Stimulated activated CD4-positive, alpha-beta T cell treated with anti-CD3 and anti-CD28 coated beads, Interleukin-15, amount 100 ng/mL, for 1 hour (primary cell): ENCODE measurements at places on chromosomes 1 and 21.

- no peak for DNase-seq
These were observed 439.2 kb downstream of the MATN1 start for GRCh38 chr1:30284226-30284625.

- DNase-seq: no peak
These were observed 22.0 kb downstream of the KIAA0319L start for GRCh38 chr1:35535243-35535642.

- DNase-seq: no peak
These were observed 103.3 kb upstream of the SLC45A1 start for GRCh38 chr1:8214501-8215173.

- DNase-seq: no peak
These were observed 50.5 kb upstream of the EPS8L3 start for GRCh38 chr1:109814223-109814622.

GRCh38 chr1:72442262-72442661 lies 159.9 kb upstream of the NEGR1 start:
- DNase-seq: no peak

DNA sequence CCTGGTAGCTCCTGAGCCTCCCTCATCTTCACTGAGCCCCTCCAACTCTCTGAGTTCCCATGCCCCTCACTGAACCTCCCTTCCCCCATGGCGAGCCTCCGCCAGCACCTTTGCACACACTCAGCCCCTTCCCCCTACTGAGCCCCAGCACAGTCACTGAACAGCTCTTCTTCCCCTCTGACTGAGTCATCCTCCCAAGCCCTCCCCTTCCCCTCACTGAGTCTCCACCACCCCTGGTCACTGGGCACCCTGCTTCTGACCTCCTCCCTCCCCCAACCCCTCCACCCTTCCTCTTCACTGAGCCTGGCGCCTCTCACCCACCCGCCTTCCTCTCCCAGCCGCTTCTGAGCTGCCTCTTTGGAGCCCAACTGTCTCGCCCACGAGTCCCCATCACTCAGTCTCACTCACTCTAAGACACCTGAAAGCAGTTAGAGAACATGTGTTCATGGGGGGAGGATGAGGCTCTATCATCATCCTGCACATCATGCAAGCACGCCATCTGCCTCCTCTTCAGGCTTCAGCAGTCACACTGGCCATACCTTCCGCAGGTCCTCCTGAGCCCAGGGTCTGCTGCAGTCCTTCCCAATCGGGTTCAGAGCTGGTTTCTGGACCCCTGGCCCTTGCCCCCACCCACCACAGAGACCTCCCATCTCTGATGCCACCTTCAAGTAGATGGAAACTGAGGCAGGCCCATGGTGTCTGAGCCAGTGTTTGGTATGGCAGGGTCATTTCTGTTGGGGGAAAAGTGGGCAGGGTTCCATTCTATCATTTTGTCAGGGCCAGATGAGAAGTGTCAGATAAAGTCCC lies 2.0 kb upstream of the TRNP1 start:
- peak; percentile 19 for DNase-seq

GRCh38 chr21:37224861-37225839 lies 42.0 kb downstream of the VPS26C start:
- DNase-seq: peak; percentile 10

- DNase-seq: no peak
These were observed 48.6 kb downstream of the ITPKB start for GRCh38 chr1:226690460-226690982.

- no peak for DNase-seq
These were observed 4.4 kb upstream of the RHEX start for GRCh38 chr1:206048582-206048981.

GRCh38 chr1:186234976-186235686 lies 139.9 kb downstream of the TPR start:
- DNase-seq: no peak

DNA sequence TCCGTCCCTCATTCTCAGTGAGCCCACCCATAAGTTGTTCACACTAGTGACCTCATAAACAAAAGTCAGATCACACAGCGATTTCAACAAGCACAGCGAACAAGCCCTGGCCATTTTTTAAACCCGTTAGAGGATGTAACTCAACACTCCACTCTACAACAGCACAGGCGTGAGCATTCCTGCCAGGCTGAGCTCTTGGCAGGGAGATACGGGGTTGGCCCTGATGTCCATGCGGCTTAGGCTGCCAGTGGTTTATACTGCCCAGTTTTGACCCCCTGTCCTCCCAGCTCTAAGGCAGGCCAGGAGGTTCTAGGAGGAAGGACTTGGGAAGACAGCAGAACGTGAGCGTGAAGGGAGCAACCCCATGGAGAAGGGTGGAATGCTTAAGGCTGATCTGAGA lies 35.0 kb downstream of the PARP1 start:
- DNase-seq: no peak

GRCh38 chr1:21845646-21846641 lies 33.9 kb downstream of the LDLRAD2 start:
- no peak for DNase-seq

DNA sequence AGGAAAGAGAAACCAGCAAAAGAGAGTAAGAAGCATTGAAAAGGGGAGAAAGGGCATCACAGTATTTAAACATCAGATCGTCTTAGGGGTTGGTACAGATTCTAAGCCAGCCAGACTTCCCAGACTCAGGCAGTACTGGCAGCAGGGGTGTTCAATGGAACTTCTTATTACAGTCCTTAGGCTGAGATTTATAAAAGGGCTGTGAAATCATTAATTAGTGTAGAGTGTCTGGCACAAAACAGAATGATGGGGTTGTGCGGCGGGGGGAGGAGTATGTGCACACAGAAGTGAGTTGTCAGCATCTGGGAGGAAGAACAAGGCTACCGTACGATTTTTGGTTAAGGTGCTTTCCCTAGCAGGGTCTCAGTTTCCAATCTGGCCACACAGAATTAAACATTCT lies 38.2 kb downstream of the ARHGEF11 start:
- no peak for DNase-seq

DNA sequence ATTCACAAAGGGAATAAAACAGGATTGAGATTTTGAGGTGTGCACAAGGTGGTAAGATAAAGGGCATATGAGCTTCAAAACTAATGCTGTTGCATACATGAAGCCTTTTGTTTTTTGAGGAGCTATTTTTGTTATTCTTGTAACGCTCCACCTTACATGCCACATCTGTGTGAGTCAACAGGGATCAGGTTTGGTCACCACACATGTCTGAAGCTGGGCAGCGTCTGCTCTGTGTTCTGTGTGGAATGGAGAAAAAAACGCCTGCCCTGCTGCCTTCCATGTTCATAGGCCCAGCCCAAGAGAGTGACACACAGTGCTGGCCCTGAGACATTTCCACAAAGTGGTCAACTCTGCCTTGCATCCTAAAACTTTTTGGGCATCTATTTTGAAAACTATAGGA lies 67.7 kb downstream of the MPZL1 start:
- DNase-seq: no peak

DNA sequence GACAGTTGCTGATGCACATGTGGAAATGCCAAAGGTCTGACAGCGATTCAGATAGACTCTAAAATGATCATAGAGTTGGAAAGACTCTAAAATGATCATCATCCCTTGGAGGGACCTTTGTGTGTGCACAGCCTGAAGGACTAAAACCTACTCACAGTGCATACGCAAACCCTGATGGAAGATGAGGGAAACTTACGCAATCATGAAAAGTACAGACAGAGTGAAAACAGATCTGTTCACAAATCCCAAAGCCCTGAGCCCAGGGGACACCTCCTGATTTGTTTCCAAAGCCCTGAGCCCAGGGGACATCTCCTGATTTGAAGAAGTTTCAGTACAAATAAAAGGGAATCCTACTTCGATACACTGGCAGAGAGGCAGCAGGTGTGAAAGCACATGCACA lies 79.3 kb upstream of the PROX1 start:
- DNase-seq: no peak

DNA sequence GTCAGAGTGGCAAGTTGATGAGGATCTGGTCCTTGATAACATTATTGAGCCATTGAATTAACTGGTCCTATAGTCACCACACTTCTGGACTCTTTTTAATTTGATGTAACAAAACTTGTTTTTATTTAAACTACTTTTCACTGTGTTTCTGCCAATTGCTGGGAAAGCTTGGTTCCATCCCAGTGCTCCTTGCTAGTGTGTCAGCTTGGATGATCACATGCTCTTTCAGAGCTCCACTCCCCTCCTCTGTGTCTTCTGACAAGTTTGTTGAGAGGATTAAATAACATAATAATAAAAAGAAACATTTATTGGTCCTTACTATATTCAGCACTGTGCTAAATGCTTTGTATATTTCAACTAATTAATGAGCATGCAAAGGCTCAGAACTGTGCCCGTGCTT lies 448.5 kb upstream of the B3GALT2 start:
- DNase-seq: no peak

- DNase-seq: no peak
These were observed 16.2 kb downstream of the DRAXIN start for GRCh38 chr1:11707621-11708276.

DNA sequence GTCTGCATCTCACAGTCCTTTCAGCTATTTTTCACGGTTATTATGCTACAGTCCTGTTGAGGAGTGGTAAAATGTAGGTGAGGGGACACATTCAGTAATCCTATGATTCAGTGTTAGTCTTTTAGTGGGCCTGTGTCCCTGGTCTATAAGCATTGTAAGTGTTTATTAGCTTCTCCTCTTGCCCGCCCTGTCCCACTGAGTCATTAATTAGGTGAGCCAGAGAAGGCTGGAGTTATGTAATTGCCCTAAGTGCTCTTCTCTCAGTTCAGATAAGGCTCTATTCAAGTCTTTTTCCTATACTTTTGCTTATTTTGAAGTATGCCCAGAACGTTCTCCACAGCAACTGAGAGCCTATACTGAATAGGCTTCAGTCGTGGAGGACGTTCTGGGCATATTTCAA lies 76.3 kb upstream of the ZRANB2 start:
- no peak for DNase-seq

GRCh38 chr1:63601912-63602311 lies 8.7 kb downstream of the PGM1 start:
- no peak for DNase-seq

DNA sequence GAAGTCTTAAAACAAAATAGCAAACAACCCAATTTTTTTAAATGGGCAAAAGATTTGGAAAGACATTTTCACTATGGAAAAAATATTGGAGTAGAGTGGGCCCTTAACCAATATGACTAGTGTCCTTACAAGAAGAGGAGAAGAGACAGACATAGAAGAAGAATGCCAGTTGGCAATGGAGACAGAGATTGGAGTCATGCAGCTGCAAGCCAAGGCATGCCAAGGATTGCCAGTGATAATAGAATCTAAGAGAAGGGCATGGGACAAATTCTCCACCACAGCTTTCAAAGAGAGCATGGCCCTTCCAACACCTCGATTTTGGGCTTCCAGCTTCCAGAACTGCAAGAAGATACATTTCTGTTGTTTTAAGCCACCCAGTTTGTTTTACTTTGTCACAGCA lies 92.7 kb downstream of the RGS2 start:
- DNase-seq: no peak
